HT-29 (cell line): ENCODE measurements at places on chromosomes 3 and 15.

GRCh38 chr15:97401195-97401594 lies 559.3 kb upstream of the ARRDC4 start:
- DNase-seq: no peak

- peak; percentile 72 for DNase-seq
Observed at GRCh38 chr15:56243163-56244037, at the start of gene RFX7. RFX7 (minus strand) TSS chr15:56243879; CDS start chr15:56243285, 594 bp downstream.

- DNase-seq: no peak
Observed at GRCh38 chr3:157247391-157247790, 87.4 kb upstream of the CCNL1 start.

DNA sequence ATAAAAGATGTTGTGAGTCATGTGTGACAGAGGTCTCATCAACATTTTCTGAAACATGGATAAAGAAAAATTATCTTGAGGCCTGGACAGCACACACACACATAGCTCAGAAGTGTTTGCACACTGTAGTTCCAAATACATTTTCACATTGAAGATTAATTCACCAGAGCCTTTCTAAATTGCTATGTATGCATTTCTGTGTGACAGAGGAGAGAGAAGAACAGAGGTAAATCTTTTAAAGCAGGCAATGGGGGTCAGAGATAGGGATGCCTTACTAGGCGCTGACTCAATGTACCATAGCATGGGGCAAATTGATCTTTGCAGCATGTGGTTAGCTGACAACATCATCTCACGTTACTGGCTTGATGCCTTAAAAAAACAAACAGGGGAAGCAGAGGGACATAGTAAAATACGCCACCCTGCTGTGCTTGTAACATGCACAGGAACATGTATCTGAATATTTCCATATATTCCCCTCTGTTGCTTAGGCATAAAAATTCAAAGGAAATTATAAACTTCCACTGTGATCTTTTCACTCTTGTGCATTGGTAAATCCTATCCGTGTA lies 7.7 kb downstream of the POU1F1 start:
- no peak for DNase-seq

DNA sequence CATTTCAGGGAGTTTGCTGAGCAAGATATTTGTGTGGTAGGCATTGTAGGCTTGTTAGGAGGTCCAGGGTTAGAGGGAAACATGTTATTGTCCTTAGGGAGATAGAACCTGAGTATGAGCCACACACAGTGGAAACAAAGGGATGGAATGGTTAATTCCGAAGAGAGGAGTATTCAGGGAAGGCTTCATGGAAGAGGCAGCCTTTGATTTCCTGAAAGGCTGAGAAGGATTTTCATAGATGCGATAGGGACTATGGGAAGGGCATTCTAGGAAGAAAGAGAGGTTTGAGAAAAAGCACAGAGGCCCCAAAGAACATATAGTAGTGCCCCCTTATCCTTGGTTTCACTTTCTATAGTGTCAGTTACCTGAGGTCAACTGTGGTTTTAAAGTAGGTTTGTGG lies 81.7 kb downstream of the RAB11A start:
- DNase-seq: no peak
